Prostate gland (tissue), 2 donors: ENCODE measurements at places on chromosomes 2 and 18. TPM values are rescaled to one million over a fixed set of nuclear protein-coding genes. Genes with fewer than 3 reads are reported as not detected.

DNA sequence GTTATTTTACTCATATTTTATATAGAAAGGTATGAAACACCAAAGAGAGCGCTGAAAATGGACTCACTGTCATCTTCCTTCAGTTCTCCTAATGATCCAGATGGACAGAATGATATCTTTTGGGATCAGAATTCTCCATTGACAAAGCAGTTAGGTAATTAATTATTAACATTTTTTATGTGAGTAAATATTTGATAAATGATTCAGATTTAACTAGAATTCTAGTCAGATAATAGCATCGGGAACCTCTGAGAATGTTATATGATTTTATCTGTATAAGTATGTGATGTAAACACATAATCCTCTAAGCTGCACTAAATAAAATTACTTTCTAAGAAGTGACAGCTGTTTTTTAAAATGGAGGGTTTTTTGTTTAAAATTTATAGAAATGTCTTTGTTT, 2.0 kb downstream of the ETAA1 start:
- DNase-seq, result no peak

The SERPINB13 gene
- not detected for total RNA-seq

DNA sequence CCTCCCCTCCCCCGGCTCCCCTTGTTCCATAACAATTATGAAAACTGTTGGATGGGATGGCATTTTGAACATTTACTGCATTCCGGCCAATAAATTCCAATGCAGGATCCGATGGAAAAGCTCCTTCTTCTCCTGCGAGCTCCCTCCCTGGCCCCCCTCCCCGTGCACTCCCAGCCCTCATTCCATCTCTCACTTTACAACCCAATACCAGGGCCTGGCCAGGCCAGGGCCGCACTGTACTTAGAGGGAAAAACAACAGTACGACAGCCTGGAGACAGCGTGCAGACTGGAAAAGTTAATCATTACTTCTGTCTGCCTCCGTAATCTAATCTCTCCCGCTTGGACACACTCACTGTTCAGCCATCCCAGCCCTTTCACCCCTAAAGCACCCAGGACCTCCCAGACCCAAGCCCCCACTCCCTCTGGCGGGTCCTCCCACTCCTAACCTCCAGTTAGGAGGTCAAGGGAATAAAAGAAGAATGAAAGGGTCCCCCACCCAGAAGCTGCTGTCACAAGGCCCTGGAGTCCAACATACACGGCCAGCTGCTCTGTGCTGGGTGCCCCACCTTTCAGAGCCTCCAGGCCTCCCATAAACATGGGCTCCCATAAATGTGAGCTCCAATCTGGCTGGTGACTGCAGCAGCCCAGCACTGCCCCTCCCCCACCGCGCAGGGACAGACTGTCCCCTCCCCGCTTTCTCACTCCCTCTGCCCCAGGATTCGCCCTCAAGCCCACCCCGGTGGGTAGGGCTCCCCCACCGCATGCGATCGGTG, 20.6 kb downstream of the SMAD7 start:
- no peak for DNase-seq

- DNase-seq, result peak; percentile 42
Observed at GRCh38 chr2:121085801-121086200, 199.2 kb downstream of the TFCP2L1 start.

DNA sequence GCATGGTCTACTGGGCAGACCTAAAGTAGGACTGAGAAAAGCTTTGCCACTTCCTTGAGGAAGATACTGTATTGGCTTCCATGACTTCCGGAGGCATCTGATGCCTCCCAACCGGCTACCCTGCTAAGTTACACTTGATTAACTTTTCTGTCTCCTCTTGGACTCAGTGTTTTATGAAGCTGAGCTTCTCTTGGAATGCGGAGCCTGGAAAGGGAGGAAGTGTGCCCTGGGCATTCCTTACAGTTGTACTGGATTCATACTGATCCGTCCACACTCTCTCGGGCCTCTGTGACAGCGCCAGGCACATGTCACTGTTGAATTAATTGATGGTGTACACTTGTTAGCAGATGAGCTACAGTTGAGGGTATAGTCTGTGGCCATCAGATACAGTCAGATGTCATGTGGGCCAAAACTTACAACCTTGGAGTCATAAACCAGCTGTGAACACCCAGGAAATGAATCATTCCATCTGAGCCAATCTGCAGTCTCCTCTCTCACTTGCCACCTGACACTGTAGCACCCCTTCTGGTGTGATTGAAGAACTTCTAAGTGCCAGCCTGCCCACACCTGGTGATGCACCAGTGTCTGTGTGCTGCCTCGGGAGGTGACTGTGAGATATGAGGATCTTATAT, 122.5 kb downstream of the FHOD3 start:
- no peak for DNase-seq

- no peak for DNase-seq
Observed at GRCh38 chr2:57563015-57563414, 483.6 kb upstream of the VRK2 start.

The KCNJ13 gene
- 3.5 TPM for total RNA-seq

The DYSF gene
- 9.4 TPM for total RNA-seq

DNA sequence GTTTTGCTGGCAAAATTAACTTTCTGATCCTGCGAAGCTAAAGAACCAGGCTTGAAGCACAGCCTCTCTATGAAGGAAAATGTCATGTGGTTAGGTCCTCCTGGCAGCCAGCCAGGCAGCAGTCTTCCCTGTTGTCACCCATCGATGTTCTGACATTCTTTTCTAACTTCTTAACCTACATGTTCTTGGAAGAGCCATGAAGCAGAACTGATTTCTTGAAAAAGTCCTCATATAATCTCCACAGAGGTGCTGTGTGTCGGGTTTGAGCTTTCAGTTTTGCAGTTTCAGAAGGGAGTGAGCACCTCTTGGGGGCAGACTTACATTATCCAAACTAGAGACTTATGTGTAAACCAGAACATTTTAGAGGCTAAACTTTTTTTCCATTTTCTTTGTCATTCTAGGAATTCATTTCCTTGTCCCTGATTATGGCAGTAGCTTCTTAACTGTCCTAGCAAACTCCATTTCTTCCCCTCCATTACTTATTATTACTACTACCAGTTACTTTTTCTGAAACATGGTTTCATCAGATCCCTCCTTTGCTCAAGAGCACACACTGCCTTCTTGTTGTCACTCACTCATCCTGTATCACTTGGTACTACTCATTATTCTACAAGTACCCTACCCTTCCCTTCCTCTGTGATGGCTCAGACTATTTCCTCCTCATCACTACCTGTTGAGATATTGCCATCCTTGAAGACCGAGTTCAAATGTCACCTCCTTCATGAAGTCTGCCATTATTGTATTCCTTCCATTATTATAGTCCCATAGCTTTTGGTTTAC, 31.1 kb downstream of the DOK1 start:
- DNase-seq, result no peak

The GALR1 gene
- 0.14 TPM for total RNA-seq

GRCh38 chr2:70831861-70832260, 3.8 kb downstream of the CD207 start:
- no peak for DNase-seq

The UGT1A5 gene
- not detected for total RNA-seq

GRCh38 chr2:12721566-12722446, 5.1 kb downstream of the TRIB2 start:
- no peak for DNase-seq

DNA sequence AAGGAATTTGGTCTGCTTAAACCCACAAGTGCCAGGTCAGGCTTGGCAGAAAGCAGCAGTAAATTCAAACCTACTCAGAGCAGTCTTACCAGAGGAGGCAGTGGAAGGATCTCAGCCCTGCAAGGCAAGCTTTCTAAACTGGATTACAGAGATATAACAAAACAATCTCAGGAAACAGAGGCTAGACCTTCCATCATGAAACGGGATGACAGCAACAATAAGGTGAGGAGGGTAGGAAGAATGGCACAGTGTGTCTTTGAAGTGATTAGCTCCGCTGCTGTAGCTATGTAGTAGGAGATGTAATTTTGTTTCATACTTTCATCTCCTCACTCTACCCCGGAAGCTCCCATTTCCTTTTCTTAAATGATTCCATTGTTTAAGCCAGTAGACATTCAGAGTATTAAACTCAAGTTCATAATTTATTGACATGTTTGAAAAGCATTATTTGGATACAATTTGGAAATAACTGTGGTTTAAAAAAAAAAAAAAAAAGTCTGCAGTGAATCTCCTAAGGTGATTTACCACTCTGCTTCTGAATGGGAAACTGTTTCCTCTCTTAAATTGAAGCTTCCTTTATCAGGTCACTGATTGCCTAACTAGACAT, 29.4 kb upstream of the DYSF start:
- DNase-seq, result no peak

The ANKRD30B gene
- total RNA-seq, result 2.5 TPM

DNA sequence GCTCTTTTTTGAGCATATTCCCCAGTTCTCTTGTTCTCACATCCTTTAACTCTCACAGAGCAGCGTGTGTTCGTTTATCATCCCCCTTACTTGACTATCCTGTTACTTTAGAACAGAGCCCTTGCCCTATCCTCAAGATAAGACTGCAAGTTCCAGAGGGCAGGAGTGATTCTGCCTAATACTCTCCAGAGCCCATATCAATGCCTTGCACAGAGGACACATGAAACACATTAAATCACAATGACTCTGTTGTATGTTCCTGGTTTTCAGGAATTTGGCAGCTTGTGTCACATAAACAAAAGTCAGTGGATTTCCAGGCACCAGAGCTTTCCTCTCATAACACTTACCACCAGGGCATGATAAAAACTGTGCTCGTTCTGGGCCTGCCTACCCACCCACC, 156.7 kb downstream of the RNF144A start:
- DNase-seq, result no peak

The CFAP65 gene
- total RNA-seq, result 4.4 TPM

- no peak for DNase-seq
Observed at GRCh38 chr2:227817336-227817735, 3.7 kb downstream of the CCL20 start.

- no peak for DNase-seq
Observed at GRCh38 chr18:61998957-61999356, 106.2 kb upstream of the RNF152 start.

DNA sequence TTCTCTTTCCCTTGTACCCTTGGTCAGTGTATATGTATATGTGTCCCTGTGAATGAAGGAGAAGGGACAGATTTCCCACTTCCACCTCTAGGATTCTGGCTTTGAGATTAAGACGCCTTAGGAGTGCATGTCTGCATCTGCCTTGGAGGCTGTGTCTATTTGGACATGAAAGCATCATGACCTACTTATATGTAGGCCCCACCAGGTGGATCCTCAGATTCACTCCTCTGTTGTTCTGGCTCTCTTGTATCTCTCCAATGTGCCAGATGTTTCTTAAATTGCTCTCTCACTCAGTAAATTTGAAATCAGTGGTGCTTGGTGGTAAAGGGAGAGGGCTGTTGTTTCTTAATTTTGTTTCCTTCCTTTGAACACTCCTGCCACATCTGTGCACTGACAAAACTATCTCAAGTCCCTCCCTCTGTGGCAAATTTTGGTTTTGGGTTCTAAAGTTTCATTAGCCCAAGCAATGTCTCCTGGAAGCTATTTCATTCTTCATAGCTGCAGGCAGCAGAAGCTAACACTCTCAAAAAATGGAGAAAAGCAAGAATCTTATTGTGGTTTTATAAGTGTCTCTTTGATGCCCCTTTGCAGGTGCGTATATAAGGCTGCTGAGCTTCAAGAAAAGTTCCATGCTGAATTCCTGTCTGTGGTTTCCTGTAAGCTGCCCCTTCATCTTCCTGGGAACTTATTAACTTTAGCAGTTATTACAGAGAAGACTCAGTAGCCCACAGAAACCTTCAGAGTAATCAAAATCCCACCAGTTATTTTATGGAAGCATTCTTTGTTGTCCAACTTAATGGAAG, 179.7 kb upstream of the SETBP1 start:
- no peak for DNase-seq

DNA sequence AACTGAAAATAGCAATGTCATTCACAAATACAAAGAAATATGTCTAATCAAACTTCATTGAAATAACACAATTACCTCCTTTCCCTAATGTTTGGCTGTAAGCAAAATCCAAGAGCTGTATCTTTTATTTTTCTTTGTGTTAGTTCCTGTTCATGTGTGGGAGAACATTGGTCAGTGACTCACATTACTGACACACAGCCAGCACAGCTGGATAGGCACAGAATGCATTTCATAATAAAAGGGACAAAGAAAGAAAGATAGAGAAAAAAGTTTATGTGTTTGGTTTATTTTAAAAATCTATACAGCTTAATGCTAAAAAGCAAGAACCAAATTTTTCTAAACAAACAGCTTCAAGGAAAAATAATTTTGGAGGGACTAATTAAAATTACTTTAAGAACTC, 185.6 kb upstream of the COL3A1 start:
- DNase-seq, result peak; percentile 9

DNA sequence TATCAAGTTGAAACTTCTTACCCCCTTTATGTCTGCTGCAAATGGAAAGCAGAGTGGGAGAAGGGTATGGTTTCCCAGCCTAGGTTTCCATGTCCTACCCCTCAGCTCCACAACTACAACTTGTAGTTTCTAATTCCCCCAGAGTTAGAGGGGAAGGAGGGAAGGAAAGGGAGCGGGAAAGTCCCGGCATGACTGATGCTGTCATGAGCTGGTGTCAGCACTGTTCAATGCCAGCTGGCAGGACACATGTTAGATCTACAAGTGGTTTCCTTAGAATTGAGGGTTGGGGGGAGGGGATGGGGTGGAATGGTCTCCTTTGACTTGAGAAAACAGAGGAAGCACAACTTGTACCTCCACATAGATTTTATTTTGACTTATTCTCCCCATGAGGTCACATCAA, 194.0 kb downstream of the MBD2 start:
- DNase-seq, result no peak

DNA sequence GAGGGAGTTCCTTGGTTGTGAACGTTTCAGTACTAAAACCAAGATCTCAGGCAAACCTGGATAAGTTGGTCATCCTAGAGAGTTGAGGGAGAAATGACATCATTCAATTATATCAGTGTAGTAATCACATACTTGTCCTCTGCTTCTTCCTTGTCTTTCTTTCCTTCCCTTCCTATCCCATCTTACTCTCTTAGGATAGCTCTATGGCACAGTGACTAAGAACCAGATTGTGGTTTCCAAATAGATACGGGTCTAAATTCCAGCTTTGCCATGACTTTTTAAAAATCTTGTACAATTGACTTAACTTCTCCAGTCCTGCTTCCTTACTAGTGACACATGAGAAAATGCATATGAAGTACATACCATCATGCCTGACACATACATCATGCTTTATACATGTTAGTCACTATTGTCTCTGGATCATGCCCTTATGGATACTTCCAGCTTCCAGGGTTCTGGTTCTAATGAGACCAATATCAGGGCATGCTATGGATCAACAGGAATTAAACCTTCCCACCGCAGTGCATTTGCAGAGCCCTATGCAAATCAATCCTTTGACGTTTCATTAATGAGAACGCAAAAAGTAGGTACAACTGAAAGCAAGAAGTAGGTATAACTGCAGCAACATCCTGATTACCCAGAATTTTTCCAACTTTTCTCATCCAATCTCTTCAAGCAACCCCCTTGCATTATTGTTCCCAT, 168.0 kb upstream of the KLF7 start:
- no peak for DNase-seq

The PXDN gene
- total RNA-seq, result 40.8 TPM

DNA sequence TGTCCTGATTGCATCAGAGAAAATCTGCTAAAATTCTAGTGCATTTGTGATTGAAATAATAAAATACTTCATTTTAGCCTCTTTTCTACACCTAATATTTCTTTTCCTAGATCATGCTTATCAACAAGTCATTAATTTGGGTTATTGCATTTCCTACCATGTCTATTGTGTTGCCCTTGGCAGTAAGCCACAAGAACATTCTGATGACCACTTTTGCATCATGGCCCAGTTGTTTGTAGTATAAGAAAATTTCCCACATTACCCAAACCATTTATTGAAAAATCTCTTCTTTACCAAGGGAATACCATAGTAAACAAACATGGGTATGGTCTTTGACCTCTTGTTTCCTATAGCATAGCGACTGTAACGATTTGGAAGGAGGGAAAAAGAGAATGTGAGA, 76.3 kb downstream of the R3HDM1 start:
- DNase-seq, result no peak

The CCDC150 gene
- total RNA-seq, result 7.6 TPM

The CNDP1 gene
- not detected for total RNA-seq

The SERPINB3 gene
- total RNA-seq, result 8.5 TPM
